ENCODE measurements at places on chromosomes 2 and 18. TPM values are rescaled to one million over a fixed set of nuclear protein-coding genes. Genes with fewer than 3 reads are reported as not detected.

Gene ICOS
- total RNA-seq: not detected

Gene GALR1
- not detected for total RNA-seq

Gene TFCP2L1
- 0.16 TPM for total RNA-seq

Gene NEU2
- not detected for total RNA-seq

Gene KIAA2012
- total RNA-seq: 0.24 TPM

Gene PARD3B
- 20.4 TPM for total RNA-seq

Gene GREB1L
- 25.5 TPM for total RNA-seq

GRCh38 chr2:74502720-74503505 is 3.5 kb upstream of the LBX2 start:
- no peak for DNase-seq

- DNase-seq: no peak
These were observed 48.5 kb upstream of the PROKR1 start for GRCh38 chr2:68594674-68595492.

- no peak for DNase-seq
These were observed 18.2 kb downstream of the IWS1 start for GRCh38 chr2:127508023-127508630.

DNA sequence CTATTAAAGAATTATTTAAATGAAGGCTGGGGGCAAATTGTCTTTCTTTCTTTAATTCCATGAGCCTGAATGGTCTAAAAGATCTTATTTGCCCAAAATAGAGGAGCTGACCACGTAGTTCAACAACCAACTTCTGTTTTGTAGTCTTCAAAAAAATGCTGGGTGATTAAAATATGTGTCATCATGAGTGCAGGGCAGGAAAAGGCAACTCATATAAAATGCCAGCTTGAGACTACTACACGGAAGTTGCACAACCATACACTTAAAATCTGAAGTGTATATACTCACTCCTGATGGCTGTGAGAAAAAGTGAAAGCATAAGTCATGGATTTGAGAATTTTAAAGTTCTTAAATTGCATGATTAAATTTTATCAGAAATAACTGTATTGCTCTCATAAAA is 210.9 kb downstream of the DYM start:
- no peak for DNase-seq

DNA sequence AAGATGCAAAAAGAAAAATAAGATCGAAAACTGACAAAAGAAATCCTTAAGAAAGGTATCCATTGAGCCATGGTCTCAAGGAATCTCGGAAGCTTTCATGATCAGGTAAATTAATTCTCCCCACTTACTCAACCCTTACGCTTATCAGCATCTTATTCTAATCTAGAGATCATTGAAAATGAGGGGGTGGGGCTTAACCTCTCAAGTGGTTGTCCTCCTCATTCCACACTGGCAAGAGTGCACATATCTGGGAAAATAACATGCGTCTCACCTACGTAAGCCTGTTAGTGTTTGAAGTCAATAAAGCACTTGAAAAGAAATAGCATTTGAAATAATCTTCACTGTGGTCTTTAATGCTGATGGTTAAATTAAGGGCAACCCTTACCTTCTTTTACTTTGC is 82.5 kb upstream of the NEUROD1 start:
- DNase-seq: no peak

DNA sequence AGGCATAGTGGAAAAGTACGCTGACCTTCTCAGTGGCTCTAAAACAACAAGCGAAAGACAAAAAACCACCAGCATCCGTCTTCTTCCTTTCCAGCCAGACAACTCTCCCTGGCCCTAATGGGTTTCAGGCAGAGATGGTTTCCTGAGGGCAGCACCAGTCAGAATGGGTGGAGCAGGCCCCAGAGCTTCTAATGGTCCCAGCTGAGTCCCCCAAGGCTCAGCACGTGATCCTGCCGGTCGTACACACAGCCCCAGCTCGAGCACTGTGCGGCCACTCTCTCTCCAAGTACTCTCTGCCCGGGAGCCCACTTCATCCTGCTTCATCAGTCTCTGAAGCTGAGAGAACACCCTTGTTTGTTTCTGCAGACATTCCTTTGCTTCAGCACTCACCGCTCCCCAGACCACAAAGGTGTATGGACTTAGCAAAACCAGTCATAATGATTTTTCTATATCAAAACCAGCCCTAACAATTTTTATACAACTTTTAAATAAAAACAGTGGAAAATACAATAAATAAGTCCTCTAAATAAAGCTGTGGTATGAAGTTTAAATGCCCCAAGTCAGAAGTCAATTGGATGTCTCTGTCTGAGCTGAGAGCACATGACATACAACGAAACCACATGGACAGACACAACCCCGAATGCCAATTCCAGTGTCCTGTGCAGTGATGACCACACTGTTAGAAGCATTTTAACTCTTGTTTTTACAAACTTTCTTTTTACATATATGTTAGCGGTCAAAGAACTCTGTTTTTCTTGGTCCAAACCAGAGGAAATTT is 63.9 kb downstream of the PARD6G start:
- no peak for DNase-seq

- DNase-seq: no peak
These were observed 831.6 kb upstream of the CHAC2 start for GRCh38 chr2:52936029-52936428.

- DNase-seq: no peak
These were observed 172.3 kb downstream of the IKZF2 start for GRCh38 chr2:212979046-212979612.

- no peak for DNase-seq
These were observed 2.7 kb downstream of the ZAP70 start for GRCh38 chr2:97715951-97716694.

DNA sequence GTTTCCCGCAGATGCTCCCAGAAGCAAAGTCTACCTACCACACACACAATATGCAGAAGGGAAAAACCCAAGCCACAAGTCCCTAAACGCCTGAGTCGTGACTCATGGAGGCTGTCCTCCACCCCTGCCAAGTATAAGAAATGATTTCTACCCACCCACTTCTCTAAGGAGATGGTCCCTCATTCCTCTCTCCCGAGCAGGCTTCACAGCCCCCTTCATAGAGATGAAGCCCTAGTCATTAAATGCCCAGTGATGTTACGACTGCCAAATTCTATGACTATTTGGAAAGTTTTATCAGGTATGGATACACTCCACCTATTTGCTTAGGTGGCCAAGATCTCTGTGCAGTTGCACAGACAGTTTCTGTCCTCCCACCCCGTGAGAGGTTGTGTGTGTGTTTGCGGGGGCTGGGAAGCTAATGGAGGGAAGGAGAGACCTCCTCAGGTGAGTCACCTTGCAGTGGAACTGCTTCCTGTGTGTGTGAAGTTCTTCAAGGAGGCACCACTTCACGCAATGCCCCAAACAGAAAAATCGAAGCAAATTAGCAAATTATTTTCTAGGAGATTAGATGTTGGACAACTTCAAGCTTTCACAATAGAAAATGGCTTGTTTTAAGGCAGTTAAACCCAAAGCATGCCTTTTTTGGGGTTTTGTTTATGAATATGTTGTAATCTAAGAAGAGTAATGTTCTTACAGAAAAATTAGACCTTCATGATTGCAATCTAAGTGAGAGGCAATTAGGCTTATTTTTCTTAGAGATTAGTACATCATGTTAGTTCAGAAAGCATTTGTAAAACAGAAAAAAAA is 175.2 kb downstream of the TGIF1 start:
- no peak for DNase-seq

- no peak for DNase-seq
These were observed 626.2 kb upstream of the CDH7 start for GRCh38 chr18:65124633-65125032.

DNA sequence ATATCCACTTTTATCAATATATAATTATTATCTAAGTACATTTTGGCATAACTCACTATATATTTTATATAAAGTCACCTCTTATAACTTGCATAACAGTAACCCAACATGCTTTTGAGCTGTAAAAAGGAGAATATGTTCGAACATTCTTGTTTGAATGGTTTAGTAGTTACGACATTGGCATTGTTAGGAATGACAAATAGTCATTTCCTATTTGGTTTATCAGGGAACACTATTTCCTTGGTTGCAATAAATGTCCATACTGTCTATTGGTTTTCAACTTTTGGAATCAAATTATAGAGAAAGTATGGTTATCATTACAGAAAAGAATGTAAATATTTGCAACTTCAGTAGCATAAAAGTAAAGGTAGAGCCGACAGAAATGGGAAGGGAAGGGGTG is 124.1 kb downstream of the PARD3B start:
- no peak for DNase-seq

GRCh38 chr2:42214669-42215068 is 45.5 kb downstream of the EML4 start:
- DNase-seq: no peak

- no peak for DNase-seq
These were observed 59.4 kb downstream of the DGKD start for GRCh38 chr2:233413559-233414272.

GRCh38 chr18:66329716-66330115 is 274.2 kb downstream of the CDH19 start:
- no peak for DNase-seq

DNA sequence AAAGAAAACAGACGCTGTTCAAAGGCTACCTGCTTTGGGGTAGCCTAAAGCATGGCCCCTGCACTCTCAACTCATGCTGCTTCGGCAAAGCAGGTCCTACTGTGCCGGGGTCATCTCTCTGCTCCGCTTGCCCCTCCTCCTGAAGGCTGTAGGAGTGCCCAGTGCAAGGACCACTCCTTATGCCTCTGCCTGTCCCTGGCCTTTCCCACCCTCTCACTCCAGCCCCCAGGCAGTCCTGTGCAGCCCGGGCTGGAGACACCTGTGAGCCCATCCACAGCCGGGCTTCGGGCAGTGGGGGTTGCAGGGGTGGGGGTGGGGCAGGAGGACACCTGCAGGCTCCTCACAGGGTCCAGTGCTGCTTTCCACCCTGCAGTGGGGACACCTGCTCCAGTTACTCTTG is 69.1 kb downstream of the ACKR3 start:
- peak; percentile 3 for DNase-seq

GRCh38 chr18:41922176-41922575 is 32.9 kb upstream of the PIK3C3 start:
- no peak for DNase-seq

All from mesothelial cell of epicardium (in vitro differentiated cells).